Testis (tissue), 5 donors: ENCODE measurements at places on chromosomes 5 and 9. TPM values are rescaled to one million over a fixed set of nuclear protein-coding genes. Genes with fewer than 3 reads are reported as not detected.

- no peak for DNase-seq
These were observed 46.6 kb upstream of the IRX4 start for GRCh38 chr5:1929108-1929991.

Gene STK32A
- 6.0 TPM for total RNA-seq

GRCh38 chr5:8628521-8628920 lies 759.6 kb downstream of the MTRR start:
- no peak for DNase-seq

DNA sequence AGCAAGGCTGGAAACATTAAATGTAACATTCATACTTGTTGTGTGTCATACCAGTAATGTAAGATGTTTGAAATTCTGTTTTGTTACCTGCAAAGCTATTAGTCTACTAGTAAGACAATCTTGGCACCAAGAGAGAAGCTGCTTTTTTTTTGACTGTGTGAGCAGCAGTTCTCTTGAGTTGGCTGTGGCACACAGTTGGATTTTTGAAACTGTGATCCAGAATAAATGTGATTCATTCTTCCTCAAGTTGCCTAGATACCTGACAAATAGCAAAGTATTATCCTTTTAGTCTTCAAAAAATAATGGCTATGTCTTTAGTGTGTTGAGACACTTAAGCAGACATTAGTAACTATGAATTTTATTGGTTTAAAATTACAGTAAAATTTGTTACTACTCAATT lies 57.2 kb upstream of the HAPLN1 start:
- DNase-seq: no peak

DNA sequence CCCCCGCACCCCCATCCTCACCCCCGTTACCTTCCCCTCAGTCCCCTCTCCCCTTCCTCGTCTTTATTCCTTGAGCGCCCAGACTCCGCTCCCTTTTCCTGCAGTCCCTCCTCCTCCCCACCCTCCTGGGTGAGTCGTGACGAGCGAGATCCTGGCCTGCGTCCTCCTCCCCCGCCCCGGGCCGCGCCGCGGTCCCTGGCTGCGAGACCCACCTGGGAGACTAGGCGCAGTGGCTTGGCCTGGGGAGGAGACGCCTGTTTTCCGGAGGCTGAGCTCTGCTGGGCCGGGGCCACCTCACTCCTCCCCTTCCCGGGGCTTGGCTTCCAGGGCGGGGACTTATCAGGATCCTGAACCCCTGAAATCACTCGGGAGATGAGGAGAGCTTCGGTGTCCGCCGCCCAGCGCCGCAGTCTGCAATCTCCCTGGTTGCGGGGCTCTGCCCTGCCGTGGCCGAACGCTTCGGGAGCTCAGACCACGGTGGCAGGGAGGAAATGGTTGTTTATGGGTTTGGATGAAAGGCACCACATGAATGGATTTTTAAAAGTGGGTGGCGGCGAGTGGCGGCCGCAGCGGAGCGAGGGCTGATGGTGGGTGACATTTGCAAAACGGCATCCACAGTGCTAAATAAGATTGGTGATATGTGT lies 984 bp downstream of the STXBP1 start:
- peak; percentile 61 for DNase-seq

DNA sequence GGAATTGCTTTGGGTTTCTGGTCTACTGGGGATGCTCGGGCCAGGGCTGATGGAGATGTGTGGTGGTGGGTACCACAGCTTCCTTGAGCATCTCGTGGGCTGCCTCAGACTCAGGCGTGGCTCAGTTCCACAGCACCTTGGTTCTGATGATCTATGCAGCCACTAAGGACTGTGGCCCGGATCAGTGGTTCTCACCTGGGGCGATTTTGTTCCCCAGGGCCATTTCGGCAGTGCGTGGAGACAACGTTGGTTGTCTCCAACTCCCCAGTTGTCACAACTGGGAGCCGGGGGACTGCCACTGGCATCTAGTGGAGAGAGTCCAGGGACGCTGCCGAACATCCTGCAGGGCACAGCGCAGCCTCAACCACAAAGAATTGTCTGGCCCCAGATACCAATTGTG lies 47.7 kb downstream of the FGF18 start:
- DNase-seq: no peak

GRCh38 chr5:142748132-142748531 lies 22.0 kb upstream of the ARHGAP26 start:
- no peak for DNase-seq

DNA sequence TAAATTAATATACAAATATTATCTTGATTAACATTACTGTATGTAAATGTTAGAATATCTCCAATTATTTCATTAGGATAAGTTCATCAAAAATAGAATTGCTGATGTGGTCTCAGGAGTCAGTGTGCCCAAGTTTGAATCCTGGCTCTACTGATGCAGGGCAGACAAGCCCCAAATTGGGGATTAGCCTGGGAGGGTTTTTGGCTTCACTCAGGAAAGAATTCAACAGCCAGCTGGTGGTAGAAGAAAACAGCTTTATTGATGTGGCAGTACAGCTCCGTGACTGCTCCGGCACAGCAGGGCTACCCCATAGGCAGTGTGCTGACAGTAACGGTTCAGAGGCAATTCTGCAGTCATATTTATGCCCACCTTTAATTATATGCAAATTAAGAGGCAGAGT lies 32.5 kb downstream of the COL27A1 start:
- DNase-seq: no peak

Gene PCDHB10
- total RNA-seq: 4.0 TPM

DNA sequence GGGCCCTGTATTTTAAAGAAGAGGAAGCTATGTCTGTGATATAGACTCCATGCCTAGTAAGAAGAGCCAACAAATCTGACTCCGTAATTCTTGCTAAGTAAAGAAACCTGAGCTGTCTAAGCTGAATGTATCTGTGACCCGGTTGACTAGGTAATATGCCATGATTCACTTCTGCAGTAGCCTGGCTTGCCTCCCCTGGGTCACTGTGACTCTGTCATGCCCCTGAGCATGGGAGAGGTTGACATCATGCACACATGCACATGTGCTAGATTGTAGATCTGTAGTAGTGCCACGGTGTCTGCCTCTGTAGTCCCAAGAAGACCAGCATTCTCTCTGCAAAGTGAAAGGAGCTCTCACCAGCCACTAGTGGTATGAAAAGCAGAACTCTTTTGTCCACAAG lies 9.1 kb downstream of the SLC22A5 start:
- DNase-seq: no peak

DNA sequence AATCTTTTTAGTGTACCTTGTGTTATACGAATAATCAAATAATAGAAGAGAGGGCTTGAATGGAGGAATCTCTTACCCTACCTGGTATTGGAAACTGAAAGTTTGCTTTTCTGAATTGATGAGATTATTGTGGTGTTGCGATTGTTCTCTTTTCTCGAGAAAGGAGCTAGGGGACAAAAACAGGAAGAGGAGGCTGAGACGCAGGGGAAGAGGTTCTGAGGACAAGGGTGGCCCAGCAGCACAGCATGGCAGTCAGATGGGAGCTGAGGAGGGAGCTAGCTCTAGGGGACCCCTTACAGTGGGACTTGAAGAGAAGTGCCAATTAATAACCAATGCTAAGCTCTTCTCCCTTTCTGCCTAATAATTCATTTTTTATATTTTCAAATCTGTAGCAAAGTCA lies 183.3 kb upstream of the DMAC1 start:
- DNase-seq: no peak

Gene KCNN2
- total RNA-seq: 9.7 TPM

GRCh38 chr5:33268374-33268773 lies 172.4 kb upstream of the TARS1 start:
- no peak for DNase-seq

DNA sequence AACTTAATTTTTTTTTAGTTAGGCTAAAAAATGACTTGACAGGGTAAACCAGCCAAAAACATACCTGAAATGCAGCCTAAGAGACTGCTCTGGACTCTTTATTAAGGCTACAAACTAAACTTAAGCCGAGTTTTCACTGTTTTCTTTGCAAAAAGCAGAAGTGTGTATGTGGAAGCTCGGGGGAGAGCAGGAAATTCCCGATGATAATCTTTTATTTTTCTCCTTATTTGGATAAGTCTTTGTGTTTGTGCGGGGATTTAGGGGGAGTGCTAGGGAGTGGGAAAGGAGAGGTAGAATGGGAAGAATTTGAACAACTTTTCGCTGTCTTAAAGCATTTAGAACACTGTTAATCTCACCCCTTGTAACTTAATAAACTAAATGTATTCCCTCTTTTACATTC lies 30.7 kb upstream of the GPR21 start:
- DNase-seq: no peak

DNA sequence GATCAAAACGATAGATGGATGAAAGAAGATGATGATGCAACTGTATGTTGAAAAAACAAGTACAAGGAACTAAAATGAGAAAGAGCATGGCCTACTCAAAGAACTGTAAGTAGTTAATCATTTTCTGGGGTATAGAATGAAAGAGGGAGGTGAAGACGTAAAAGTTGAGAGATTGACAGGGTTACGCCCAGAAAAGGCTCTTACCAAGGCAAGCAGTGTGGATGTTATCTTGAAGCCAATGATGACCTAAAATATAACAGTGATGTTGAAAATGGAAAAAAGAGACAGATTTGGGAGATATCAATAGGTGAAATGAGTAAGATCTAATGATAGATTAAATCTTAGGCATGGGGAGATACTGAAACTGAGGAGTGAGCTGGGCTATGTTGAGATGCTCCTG lies 80.4 kb upstream of the GNAQ start:
- DNase-seq: no peak

DNA sequence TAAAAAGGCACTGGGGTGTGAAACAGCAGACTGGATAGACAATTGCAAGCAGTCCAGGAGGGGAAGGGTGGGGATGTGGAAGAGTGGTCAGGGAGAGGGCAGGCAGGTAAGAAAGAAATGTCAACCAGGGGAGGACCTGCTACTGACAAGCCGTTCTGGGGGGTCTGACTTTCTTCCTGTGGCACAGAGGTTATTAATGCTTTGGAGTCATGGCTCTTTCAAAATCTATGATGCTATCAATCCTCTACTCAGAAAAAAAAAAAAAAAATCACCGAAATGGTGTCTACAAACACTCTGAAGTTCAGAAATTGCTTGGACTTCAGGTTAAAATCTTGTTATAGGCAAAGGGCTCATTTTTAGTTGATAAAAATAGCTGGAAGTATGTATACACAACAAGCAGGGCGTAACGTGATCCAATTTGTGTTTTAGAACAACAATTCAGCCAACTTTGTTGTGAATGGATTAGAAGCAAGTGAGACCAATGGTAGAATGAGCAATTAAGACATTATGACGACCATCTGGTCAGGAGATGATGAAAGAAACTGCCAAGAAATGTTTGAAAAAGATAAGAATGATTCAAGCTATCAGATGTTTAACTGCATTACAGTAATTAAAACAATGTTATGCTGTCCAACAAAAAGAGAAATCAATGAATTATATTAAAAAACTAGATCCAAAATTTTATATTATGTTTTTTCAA lies 255.2 kb downstream of the DEPDC1B start:
- no peak for DNase-seq

- DNase-seq: peak; percentile 39
These were observed 97.4 kb upstream of the TRIM32 start for GRCh38 chr9:116589392-116590354.

Gene PDZD2
- total RNA-seq: 83.9 TPM

GRCh38 chr5:74192606-74193299 lies 447.8 kb downstream of the ENC1 start:
- peak; percentile 22 for DNase-seq

- no peak for DNase-seq
These were observed 28.8 kb upstream of the POMT1 start for GRCh38 chr9:131473891-131474290.

- no peak for DNase-seq
These were observed 2.9 kb upstream of the VDAC1 start for GRCh38 chr5:134007581-134008265.

Gene ELOVL7
- 5.1 TPM for total RNA-seq

- no peak for DNase-seq
These were observed 31.7 kb downstream of the ZDHHC21 start for GRCh38 chr9:14661421-14662059.

Gene POC5
- 30.8 TPM for total RNA-seq

Gene ALDH1A1
- total RNA-seq: 474 TPM

DNA sequence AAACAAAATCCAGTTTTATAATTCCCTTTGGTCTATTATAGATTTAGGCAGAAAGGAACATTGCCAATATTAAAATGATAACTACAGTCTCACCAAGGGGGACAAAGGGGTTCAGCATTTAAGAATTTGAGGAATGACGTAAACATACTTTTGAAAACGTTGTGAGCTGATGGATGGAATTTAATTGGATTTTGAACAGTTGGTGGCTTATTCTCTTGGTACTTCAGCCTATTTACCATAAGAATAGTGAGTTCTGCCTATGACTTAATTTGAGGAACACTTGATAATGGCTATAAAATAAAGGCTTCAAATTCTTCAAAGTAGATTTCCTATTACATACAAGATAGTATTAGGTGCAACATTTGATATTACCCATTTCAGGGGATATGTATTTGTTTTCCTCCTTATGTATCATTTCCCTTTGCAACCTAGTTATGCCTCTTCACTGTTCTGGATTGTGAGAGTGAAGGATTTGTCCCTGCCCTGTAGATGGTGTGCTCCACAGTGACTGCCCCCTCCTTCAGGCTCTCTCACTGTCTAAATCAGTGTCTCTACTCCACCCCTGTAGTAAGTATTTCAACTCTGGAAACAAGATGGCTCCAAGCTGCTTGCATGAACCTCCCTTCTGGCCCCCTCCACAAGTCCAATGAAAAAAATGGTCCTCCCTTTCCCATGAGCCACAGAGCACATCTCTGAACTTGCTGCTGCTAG lies 225.6 kb downstream of the ARHGEF28 start:
- no peak for DNase-seq

Gene RPP25L
- total RNA-seq: 26.8 TPM

Gene BNC2
- 32.0 TPM for total RNA-seq

Gene PALM2AKAP2
- 0.87 TPM for total RNA-seq

- DNase-seq: no peak
These were observed 158.3 kb upstream of the MAP3K1 start for GRCh38 chr5:56656846-56657726.

DNA sequence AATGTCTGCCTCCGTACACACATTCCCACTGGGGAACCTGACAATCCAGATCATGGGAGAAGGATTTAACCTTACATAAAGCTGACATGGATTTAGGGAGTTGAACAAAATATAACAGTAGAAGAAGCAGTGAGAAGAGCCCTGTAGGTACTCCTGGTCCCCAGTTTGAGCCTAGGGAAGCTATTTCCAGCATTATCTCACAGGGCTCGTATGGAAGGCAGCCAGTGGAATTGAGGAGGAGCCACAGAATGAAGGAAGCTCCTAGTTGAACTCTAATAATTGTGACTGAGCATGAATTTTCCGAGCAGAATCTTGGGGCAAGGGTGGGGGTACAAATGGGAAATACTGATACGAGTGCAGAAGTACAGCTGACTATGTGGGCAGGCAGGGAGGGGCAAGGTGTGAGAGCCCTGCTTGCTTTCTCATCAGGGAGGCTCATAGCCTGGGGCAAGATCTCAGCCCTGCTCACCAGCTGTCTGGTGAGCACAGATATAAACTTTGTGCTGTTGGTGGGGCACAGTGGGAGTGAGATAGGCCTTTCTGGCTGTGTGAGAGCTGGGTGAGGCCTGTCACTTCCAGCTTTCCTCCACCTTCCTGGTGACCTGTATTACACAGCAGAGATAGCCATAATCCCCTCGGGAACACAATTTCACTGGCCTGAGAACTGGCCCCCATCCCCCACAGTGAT lies 290.7 kb upstream of the IL12B start:
- DNase-seq: no peak

- no peak for DNase-seq
These were observed 57.9 kb upstream of the RICTOR start for GRCh38 chr5:39132128-39132447.

Gene FAM153A
- total RNA-seq: 128 TPM

GRCh38 chr9:22119522-22120158 lies 110.5 kb upstream of the CDKN2B start:
- DNase-seq: no peak

Gene HSPA4
- total RNA-seq: 107 TPM
